Fibroblast of skin of right biceps (primary cell): ENCODE measurements at places on chromosomes 6 and 20.

DNA sequence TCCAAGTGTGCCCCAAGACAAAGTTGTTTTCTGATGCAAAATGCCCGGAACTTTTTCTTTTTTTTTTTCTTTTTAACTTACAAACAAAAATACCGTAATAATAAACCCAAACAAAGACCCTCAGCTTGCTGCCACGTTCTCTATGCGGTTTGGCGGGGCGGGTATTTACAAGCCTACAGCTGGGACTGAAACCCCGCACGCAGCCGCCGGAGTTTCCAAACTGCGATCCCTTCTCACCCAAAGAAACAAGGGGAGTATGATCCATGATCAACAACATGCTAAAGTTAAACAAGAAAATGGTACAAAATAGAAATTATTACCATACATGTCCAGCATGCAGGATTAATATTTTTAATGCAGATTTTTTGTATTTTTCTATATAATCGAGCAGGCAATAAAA lies 2.1 kb downstream of the MAFB start:
- DNase-seq = no peak

DNA sequence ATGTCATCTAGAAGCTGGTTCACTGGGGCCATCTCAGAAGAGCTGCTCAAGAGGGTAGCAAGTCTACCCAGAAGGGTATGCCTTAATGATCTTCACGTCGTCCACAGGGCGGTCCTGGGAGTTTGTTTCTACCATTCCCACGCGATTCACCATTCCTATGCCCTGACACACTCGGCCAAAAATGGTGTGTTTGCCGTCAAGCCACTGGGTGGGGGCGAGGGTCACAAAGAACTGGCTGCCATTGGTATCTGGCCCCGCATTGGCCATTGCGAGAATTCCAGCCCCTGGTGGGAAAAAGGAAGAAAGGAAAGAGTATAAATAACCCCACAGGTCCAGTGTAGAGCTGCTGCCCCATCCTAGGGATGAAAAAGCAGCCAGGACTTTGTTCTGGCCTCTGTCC lies 16.5 kb upstream of the CPNE5 start:
- DNase-seq = no peak

DNA sequence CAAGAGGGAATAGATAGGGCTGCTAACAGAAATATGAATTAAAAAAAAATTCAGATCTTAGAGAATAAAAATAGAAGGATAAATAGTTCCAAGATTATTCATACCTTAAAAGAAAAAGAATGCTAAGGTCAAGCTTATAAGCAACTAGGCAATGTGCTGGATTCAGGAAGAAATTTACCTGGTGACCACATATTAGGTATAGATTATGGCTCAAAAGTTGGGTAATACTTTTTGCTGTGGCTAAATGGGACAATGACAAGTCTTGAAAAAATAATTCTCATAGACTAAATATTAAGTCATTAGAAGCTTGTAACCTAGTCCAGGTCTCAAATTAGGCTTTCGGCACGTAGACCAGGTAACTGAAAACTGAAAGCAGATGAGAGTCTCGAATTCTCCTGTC lies 17.2 kb downstream of the MAP3K5 start:
- no peak for DNase-seq

DNA sequence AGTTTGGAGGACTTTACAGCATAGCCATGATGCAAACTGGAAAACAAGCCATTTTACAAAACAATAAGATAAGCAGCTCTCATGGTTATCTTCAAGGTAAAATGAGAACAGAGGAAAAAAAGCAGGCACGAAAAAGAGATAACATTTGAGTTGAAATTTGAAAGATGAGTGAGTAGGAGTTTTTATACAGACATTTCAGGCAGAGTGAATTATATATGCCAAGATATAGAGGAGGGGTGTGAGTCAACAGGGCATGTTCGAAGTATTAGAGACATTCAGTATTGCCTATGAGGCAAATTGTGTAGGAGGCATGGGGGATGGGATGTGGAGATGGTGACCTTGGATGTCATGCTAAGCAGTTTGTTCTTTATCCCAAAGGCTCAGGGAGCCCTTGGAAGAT lies 240.5 kb upstream of the MAN1A1 start:
- no peak for DNase-seq

DNA sequence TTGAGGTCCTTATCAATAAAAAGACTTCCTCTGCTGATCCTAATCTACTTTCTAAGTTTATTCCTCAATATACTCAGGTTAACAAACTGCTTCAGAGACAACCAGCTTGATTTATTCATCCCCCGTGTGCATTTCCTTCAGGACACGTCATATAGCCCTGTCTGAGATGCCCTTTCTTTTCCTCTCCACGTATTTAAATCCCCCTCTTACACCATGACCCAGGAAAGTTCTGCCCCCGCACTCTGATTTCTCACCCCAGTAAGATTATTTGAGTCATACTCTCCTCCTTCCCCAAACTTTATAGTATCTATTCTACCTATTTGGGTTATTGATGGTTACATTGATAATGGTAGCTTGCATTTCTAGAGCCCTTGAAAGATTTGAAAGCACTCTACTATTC lies 9.8 kb upstream of the CGA start:
- peak; percentile 3 for DNase-seq
